PC-3 (cell line): ENCODE measurements at places on chromosomes 7 and 10. TPM values are rescaled to one million over a fixed set of nuclear protein-coding genes. Genes with fewer than 3 reads are reported as not detected.

DNA sequence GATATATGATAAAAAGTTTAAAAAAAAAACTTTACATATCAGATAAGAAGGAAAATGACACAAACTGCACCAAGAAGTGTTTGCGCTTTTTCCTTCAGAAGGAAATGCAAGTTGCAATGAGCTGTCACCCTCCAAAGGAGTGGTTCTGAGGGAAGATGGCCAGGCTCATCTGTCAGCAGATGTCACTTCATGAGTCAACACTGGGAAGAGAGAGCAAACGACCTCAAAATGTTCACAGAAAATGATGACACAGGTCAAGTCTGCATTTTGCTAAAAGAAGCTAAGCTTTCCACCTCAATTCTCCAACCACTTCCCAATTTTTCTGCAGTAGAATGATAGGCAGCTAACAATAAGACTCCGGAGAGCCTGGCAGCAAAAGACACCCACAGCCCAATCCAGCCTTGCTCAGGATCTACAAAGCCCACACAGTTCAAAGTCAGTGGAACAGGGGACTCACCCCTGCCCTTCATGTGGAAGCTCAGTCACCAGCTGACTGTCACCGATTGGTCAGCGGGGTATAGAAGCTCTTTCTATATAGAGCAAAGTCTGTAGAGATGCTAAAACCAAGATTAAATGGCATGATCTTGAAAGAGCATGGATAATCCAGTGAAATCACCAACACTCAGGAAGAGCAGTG, 155.1 kb upstream of the NEBL start:
- no peak for DNase-seq

DNA sequence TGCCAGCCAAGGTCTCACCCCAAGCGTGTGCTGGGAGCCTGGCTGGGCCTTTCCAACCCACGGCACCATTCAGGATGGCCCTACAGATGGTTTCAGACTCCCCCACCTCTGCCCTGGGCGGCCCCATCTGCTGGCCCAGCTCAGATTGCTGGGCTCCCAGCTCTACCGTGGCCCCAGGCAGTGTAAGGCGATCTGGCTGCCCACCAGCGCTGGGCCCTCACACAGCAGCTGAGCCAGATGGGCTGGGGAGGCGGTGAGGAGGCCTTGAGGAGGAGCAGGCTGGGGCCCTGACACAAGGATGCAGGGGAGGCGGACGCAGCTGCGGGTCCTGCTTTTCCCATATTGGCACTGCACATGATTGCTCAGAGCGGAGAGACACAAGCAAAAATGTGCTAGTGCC, 162.8 kb downstream of the NRF1 start:
- no peak for DNase-seq

DNA sequence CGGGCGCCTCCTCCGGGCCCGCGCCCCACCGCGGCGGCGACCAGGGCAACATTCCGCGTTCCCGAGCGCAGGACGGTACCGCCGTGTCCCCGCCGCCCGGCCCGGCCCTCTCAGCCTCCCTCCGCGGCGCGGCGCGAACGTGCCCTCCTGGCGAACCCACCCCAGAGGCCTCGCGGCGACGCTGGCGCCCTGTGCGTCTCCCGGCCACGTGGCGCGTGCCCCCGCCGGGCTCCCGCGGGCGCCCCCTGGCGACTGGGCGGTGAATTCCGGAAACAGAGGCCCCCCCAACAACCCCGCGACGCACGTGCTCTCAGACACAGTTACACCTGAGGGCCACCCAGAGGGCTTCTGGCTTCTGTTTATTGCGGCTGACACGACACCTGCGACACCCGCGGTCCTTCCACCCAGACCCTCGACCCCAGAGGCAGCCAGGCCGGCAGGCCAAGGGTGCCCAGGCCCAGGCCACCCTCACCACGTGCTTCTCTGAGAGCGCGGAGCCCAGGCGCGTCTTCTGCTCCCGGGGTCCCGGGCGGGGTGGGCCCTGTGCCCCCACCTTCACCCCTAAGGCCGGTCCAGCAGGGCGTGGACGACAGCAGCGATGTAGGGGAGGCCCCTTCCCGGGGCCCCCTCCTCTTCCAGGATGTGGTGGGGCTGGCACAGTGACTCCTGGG, at the start of gene SAP25:
Gene SAP25, minus strand, starts transcription at position 210 of the 671 bp plus-strand sequence. Its CDS starts 158 bp downstream, at position 52.
- no peak for DNase-seq

DNA sequence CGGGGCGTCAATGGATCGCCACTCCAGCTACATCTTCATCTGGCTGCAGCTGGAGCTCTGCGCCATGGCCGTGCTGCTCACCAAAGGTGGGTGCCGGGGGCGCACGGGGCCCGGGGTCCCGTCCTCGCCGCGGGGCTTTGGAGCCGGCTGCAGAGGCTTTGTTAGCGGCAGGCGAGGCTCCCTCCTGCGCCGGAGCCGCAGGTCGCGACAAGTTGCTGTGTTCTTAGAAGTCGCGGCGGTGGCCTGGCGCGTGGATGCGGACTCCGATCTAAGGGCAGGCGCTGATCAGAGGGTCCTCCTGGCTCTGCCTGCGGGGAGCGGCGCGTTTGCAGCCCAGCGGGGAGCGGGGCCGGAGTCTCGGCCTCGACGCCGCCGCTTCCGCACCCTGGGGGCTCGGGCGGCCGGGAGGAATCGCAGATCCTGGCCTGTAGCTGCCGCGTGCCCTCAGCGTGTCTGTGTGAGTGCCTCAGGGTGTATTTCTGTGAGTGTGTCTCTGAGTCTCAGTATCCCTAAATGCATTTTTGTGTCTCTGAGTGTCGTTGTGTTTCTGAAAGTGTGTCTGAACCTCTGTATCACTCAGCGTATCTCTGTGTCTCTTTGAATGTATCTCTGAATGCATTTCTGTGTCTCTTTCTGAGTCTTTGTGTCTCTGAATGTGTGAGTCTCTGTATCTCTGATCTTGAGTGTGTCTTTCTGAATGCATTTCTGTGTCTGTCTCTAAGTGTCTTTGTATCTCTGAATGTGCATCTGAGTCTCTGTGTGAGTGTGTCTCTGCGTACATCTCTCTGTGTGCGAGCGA, 766 bp downstream of the BAMBI start:
- peak; percentile 11 for DNase-seq

GRCh38 chr7:50648570-50649169, 83.5 kb upstream of the DDC start:
- DNase-seq: no peak

- DNase-seq: no peak
Observed at GRCh38 chr7:415646-416525, 103.8 kb downstream of the PDGFA start.

DNA sequence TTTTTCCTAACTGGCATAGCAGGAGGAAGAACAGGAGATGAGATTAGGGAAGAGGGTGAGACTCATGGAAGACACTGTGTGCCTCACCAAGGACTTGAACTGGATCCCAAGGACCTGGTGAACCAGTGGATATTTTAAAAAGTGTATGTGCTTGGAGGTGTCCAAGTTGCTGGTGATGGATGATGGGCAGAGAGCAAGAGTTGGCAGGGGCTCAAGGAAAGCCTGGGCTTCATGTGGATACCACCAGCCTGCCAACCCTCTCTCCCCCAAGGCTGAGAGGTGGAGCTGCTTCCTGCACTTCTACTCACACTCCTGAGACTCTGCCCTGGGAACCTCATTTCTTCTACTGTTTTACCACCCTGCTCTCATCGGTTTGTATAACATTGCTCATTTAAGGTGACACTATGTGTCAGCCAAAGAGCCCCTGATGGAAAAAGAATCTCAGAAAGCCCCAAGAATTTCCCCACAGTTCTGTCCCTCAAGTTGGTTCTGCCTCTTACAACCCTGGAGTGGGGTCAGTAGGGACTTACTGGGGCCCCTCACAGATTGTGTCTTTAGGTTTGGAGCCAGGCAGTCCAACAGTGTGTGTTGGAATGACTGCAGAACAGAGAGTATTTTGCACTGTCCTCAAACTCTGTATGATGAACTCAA, 56.2 kb upstream of the PDCD4 start:
- DNase-seq: no peak

DNA sequence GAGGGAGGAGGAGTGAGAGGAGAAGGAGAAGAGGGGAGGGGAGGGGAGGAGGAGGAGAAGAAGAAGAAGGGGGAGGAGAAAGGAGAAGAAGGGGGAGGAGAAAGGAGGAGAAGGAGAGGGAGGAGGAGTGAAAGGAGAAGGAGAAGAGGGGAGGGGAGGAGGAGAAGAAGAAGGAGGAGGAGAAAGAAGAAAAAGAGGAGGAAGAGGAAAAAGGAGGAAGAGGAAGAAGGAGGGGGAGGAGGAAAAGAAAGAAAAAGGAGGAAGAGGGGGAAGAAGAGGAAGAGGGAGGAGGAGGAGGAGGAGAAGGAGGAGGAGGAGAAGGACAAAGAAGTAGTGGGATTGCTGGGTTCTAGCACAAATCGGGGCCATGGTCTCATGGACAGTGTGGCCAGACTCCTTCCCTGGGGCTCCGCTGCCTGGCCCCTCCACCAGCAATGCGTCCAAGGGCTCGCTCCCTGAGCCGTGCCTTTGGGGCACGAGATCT, 4.2 kb upstream of the MAFK start:
- DNase-seq: peak; percentile 36

GRCh38 chr7:158377800-158378623, 209.6 kb downstream of the PTPRN2 start:
- DNase-seq: peak; percentile 35

DNA sequence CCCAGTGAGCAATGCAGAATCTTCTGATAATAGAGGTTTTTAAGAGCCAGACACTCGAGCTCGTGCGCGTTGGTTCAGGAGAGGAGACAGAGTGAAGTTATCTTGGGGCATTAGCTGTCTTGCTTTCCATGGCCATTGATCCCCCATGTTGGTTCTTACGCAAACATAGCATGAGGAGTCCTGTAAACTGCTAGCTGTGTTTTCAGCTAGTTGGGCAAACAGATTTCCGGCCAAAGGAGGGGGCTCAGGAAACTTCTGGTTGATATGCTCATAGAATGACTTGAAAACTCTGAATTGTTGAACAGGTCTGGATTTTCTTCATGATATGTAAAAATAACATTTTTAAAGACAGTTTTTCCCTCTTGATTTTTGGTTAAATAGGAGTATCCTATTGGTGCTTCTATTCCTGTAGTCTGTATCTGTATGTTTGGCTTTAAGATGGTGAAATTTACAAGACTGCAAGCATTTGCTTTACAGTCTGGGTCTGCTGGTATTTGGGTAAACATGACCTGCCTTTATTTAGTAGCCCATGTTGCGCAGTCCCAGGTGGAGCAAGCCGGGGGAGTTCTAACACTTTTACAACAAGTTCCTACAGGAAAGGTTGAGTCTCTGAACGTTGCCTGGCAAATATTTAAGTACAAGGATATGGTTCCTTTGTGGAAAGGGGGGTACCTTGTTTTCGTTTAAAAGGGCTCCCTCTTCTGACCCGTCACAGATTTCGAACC, 218.4 kb upstream of the KCND2 start:
- no peak for DNase-seq

GRCh38 chr7:92485974-92486373, 8.2 kb upstream of the ERVW-1 start:
- DNase-seq: no peak

GRCh38 chr10:71337219-71337701, 18.2 kb downstream of the SLC29A3 start:
- DNase-seq: no peak

DNA sequence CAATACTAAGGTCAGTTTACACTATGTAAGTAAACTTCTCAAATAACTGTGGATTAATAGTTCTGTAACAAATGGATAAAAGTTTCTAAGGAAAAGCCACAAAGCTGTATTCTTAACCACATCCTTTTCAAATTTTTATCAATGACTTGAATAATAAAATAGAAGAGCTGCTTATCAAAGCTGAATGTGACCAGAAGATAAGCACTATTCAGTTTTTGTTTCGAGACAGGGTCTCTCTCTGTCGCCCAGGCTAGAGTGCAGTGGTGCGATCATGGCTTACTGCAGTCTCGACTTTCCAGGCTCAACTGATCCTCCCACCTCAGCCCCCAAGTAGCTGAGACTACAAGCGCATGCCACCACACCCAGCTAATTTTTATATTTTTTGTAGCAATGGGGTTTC, 17.0 kb downstream of the UPF2 start:
- no peak for DNase-seq

- DNase-seq: no peak
Observed at GRCh38 chr7:89259085-89259484, 463.5 kb upstream of the TEX47 start.

DNA sequence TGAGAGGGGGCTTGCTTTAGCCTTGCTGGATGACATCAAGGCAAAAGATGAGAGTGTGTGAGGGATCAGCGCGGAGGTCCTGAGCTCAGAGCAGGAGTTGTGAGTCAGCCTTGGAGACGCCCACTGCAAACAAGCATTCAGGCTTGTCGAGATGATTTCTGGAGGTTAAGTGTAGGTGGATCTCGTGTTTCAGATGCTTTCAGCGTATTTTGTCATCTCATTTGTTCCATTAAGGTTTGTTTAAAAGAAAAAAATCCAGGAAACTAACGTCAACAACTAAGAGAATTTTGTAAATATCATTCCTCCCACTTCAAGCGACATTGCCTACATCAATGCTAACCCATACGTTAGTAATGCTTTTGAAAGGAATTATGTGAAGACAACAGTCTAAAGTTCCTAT, 715.4 kb upstream of the NRP1 start:
- DNase-seq: peak; percentile 61

DNA sequence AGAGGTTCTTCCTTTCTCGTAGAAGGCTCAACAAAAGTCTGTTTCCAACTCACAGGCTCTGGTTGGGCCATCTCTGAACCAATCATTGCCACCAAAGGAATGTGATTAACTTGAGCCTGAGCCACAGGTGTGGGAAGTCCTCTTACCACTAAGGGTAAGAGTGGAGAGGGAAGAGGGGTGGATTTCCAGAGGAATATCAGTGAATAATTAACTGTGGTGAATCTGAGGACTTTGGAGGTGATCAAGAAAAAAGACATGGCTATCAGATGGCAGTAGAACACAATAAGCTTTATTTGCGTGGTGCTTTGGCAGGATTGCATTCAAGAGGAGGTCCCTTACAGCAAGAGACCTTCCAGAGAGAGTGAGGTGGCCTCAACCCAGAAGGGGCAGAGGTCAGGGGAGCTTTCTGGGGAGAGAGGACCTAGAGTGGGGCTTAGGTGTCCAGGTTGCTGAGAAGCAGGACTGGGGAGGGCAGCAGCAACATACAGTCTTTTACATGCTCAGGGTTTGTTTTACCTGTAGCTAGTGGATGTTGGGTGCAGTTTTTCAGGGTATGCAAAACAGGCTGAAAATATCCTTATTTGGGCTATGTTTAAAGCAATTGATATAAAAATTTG, 61.4 kb downstream of the BBS9 start:
- no peak for DNase-seq

GRCh38 chr7:116501425-116502167, 2.1 kb downstream of the CAV2 start:
- peak; percentile 29 for DNase-seq

- DNase-seq: peak; percentile 23
Observed at GRCh38 chr7:14765731-14766130, 136.8 kb downstream of the DGKB start.

Gene GALNT17
- total RNA-seq: not detected in 2 replicates

Gene MYO1G
- 0.11 and 0.17 TPM in 2 replicates for total RNA-seq

Gene TUBB8
- total RNA-seq: not detected in 2 replicates

Gene HKDC1
- 0.44 and 1.2 TPM in 2 replicates for total RNA-seq

Gene NKX6-2
- not detected in 2 replicates for total RNA-seq

Gene SFRP5
- not detected in 2 replicates for total RNA-seq
